ENCODE measurements at places on chromosomes 1 and 21. TPM values are rescaled to one million over a fixed set of nuclear protein-coding genes. Genes with fewer than 3 reads are reported as not detected.

DNA sequence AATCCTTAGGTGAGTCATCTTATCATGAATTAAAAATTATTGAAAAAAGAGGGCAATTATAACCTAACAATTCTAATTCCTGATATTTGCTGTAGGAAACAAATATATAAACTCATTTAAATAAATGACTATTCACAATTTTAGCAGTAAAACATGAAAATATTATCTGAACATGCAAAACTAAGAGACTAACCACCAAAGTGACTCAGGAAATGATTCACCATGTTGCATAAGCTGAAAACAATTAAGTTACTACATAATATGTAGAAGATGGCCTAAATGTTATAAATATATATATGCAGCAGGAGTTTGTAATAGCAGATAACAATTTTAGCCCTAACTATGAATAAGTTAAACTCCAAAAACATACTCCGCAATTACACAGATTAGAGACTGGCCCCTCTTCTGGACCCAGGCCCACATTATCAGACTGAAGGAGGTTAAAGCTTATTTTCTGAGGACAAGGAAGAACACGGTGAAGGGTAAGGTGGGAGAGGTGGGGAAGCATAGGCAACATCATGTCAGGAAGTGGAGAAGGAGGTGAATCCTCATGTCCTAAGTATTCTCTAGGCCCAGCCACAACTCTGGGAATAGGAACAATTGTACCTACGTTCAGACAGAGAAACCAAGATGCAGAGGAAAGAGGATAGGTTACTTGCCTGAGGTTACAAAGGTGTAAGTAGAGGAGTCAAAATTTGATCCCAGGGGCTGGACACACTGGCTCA is 15.6 kb upstream of the AIM2 start:
- DNase-seq, result no peak

DNA sequence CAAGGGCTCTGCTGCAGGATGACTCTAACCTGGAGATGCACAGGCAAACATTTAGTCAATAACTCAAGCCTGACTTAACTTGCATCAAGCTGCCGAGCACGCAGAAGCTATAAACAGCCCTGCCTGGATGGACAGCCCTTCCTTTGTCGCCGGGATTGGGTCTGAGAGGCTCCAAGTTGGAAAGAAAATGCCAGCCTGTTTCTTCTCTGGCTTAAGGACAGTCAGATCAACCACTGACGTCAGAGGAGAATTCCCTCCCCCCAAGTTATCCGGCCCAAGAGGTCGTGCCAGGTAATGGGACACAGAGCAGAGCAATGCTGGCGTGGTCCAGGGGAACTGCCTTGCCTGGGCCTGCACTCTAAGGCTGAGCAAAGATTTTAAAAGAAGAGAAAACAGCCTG is 27.1 kb upstream of the LRRC38 start:
- no peak for DNase-seq

KANK4 gene
- not detected for total RNA-seq

DNA sequence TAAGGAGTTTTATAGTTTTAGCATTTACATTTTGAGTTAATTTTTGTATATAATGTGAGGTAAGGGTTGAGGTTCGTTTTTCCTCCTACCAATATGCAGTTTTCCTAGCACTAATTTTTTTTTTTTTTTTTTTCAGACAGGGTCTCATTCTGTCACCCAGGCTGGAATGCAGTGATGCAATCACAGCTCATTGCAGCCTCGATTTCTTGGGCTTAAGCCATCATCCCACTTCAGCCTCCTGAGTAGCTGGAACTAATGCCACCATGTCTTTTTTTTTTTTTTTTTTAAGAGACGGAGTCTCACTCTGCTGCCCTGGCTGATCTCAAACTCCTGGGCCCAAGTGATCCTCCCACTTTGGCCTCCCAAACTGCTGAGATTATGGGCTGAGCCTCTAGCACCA is 2.5 kb upstream of the UBASH3A start:
- no peak for DNase-seq

- no peak for DNase-seq
These were observed 107.0 kb upstream of the TSPAN2 start for GRCh38 chr1:115196296-115196695.

- no peak for DNase-seq
These were observed 49.8 kb upstream of the SEC16B start for GRCh38 chr1:178019622-178020021.

- no peak for DNase-seq
These were observed 52.0 kb upstream of the KCNA3 start for GRCh38 chr1:110726755-110727154.

Data from Caki2 (cell line).